ENCODE measurements at places on chromosomes 5 and 9.

- DNase-seq: no peak
Measured at GRCh38 chr5:157497875-157498611, 38.0 kb downstream of the NIPAL4 start.

DNA sequence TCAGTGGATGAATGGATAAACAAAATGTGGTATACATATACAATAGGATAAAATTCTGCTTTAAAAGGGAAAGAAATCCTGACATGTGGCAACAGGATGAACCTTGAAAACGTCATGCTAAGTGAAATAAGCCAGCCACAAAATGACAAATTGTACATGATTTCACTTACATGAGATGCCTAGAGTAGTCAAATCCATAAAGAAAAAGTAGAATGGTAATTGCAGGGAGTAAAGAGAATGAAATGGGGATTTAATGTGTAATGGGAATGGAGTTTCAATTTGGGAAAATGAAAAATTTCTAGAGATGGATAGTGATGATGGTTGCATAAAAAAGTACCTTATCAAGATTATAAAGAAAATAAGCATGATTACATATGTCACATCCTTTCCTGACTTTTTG is 1489.2 kb upstream of the C9orf72 start:
- DNase-seq: no peak

DNA sequence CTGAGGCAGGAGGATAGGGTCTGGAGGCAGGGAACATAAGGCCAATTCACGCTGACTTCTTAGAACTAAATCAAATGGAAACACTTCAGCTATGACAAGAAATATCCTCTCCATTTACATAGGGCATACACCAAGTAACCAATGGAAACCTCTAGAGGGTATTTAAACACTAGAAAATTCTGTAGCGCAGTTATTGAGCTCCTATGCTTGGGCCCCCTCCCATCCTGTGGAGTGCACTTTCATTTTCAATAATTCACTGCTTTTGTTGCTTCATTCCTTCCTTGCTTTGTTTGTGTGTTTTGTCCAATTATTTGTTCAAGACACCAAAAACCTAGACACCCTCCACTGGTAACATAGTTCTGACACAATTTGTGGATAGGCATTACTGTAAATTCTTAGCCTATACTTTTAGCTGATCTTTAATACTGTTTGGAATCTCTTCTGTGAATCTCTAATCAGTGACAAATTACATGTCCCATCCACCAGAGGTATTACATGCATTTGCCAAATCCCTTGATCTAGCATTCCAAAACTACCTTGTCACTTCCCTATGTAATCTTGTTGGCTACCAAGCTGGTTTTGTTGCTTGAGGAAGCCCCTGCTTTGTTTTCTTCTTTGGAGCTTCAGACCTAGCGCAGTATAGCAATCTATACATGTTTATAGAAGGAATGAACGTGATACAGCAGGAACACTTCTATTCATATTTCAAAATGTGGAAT is 61.6 kb downstream of the ST8SIA4 start:
- DNase-seq: no peak

DNA sequence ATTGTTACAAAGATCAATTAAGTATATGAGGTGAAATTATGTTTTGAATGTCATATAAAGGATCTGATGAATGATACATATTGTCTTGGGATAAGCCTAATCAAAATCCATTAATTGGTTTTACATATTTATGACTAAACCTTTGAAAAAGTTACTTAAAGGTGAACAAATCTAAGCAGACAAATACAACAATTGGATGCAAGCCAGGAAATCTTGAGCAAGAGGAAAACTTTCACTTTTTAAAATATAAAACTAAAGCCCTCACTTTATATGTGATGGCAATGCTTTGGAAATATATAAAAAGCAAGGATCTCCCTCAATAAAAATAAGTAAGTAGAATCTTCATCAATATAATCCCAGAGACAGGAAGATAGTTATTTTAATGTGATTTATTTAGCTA is 80.1 kb downstream of the EDIL3 start:
- DNase-seq: no peak

DNA sequence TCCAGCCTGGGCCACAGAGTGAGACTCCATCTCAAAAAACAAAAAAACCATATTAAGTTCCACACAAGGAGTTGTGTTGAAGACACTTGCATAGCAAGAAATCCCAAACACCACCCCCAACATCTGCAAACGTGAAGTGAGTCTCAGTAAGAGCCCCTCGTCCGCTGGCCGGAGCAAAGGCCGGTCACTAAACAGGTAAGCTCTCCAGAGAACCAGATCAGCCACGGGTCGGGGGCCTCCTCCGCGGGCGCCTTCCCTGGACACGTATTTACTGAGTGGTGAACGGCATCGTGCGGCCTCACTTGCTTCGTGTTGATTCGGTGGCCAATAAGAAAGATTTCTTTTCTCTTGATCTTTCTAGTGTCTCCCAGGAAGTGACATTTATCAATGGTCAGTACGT is 93.6 kb downstream of the MRPL36 start:
- no peak for DNase-seq

- DNase-seq: no peak
Measured at GRCh38 chr9:108012886-108013665, 523.5 kb upstream of the KLF4 start.

- no peak for DNase-seq
Measured at GRCh38 chr5:143717400-143717799, 94.6 kb upstream of the HMHB1 start.

DNA sequence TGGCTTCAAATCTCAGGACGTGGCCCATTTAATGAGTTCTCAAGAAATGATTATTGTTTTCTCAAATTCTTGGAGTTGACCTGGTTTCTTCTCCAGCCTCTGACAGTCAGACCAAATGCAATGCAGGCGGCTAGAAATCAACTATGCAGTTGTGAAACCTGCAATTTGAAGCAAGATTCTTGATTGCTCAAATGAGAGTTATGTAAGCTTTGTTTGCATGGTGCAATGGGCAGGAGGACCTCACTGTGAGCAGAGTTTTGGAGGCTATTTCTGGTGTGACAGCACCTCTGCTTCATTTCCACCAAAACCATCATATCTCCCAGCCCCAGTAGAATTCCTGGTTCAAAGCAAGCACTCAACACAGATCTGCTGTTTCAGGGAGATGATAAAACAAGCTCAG is 500.0 kb upstream of the KLF4 start:
- no peak for DNase-seq

DNA sequence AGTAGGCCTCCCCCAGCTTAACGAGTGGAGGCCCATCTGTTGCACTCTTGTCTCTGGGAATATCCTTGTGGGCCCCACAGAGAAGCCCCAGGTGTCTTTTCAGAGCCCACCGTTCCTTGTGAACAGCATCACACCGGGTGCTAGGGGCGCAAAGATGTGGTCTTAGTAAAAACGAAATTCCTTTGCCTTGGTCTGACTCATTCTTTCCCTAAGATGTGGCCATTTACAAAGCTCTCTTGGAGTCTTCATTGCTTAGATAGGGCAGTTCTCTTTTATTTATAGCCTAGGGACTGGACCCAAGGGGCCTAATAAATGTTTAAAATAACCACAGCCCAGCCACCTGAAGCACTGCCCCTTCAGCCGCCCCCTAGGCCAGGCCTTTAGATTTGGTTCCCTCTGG is 52.8 kb upstream of the RPL26L1 start:
- DNase-seq: no peak

DNA sequence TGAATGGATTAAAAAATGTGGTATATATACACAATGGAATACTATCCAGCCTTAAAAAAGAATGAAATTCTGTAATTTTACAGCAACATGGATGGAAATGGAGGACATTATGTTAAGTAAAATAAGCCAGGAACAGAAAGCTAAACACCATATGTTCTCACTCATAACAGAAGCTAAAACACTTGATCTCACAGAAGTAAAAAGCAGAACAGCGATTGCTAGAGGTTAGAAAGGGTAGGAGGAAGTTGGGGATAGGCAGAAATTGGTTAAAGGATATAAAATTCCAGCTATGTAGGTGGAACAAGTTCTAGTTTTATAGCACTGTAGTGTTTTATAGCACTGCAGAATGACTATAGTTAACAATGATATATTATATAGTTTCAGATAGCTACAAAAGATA is 15.8 kb downstream of the MARCHF3 start:
- no peak for DNase-seq

GRCh38 chr5:80713631-80714030 is 58.8 kb upstream of the DHFR start:
- no peak for DNase-seq

GRCh38 chr9:35350827-35351549 is 138.9 kb upstream of the RUSC2 start:
- no peak for DNase-seq

DNA sequence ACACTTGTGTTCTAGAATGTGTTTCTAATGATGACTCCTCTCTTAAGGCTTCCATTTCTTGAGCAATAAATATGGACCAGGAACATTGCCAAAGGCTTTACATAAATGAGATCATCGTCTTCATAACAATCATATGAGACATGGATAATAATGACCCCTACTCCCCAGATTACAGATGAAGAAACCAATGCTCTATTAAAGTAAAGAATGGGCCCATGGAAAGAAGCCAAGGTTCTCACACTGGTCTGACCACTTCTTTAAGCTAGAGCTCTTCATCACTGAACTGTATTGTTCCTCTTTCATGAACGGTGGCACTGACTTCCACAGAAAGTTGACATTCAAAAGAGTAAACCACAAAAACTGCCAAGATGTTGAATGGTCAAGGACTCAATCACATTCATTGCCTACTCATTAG is 65.3 kb downstream of the MARCHF3 start:
- no peak for DNase-seq

- no peak for DNase-seq
Measured at GRCh38 chr9:115604831-115605483, 487.0 kb upstream of the TNC start.

GRCh38 chr5:127440831-127441230 is 76.6 kb upstream of the PRRC1 start:
- DNase-seq: no peak

DNA sequence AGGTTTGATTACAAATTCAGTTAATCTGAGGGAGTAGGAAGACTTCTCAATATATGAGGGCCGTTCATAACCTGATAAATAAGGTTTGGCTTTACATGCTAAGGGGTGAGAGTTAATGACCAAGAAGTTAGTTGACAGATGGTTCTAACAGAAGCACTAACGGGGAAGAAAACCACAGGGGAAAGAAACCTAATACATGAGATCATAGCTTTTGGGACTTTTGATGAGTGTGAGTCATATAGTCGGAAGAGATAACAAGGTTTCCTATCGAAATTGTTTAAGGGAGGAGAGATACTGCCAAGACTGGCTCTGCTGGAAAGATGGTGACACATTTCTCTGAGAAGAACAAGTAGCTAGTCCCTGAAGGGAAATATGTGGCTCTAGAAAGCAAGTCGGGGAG is 140.1 kb downstream of the COX7C start:
- no peak for DNase-seq

GRCh38 chr5:71719063-71719964 is at the start of gene CARTPT:
CARTPT (plus strand) TSS chr5:71719275; CDS start chr5:71719294, 19 bp downstream.
- no peak for DNase-seq

DNA sequence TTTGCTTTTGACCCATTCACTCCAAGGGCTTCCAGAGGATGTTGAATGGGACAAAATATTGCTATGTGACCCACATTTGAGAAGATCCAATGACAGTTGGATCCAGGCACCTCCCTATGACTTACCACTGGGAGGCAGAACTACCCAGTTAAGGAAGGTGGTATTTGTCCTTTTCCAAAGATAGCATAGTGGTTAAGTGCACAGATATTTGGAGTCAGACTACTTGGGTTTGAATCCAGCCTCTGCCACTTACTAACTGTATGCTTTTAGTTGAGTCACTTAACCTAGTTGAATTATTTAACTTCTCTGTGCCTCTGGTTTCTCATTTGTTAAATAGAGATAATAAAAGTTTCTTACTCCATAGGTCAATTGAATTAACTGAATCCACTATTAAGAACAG is 74.5 kb upstream of the PALM2AKAP2 start:
- no peak for DNase-seq

GRCh38 chr5:50593681-50594080 is 72.8 kb upstream of the PARP8 start:
- no peak for DNase-seq

- no peak for DNase-seq
Measured at GRCh38 chr5:163350083-163350482, 87.3 kb upstream of the CCNG1 start.

- no peak for DNase-seq
Measured at GRCh38 chr9:133848471-133849109, 110.4 kb upstream of the SARDH start.

DNA sequence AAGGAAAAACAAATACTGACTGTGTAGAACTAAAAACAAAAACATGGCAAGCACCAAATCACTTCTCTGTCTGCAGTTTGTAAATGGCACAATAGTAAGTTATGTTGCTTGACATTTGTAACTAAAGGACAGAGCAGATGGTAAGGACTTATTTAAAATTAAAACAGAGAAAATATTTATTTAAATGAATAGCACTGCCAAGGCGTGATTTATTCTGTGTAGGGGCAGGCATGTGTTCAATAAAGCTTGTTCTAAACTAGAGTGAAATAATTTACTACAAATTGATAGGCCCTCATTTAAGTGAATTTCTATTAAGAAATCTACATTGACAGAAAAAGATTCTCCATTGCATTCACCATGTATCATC is 231.5 kb downstream of the CYLC2 start:
- no peak for DNase-seq

DNA sequence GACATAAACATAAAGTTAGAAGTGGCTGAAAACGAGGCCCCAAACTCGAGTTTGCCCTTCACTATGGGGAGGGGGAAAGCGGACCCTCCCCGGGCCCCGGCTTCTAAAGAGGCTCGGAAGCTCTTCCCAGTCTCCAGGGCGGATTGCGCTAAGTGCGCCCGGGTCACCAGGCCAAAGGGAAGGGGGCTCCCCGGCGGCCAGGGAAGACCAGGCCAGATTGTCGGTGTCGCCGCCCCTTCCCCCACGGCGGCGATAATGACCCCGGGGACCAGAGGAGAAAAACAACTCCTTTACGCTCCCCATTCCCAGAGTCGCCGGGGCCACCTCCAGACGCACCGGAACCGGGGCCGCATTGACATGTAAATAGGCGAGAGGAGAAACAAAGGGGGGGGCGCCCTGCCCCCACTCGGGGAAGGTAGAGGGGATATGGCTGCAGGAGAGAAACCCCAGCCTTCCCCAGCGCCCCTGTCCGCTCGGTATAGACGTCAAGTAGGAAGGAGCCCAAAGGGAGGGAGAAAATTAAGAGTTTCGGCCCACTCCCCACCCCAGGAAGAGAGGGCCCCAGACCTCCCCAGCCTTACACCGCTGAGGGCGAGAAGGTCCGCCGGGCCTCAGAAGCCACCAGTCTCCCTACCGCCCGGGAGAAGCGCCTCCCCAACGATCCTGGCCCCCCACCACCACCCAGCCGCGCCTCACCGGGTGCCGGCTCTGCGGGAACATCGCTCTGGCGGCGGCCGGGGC is 1.7 kb downstream of the TLE1 start:
- no peak for DNase-seq

DNA sequence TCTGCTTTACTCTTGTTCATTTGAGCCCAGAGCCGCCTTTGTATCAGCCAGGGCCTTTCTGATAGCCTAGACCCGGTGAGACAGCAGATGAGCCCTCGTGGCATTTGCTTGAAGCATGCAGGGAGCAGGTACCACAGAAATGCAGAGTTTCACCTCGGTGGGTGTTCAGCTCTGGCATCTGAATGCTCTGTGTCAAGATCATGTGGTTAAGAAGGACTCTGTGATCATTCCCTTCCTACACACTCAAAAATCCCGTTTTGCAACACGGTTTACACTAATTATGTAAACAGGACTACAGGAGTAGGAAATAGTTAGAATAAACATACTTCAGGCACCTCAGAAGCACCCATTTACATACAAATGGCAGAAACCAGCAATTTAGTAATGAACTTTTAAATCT is 67.2 kb downstream of the MVB12B start:
- DNase-seq: no peak

All from activated CD4-positive, alpha-beta T cell treated with anti-CD3 and anti-CD28 coated beads for 24 hours (primary cell).